ENCODE measurements at places on chromosomes 3 and 15.

GRCh38 chr15:43552256-43552655, 34.8 kb downstream of the MAP1A start:
- DNase-seq = no peak

DNA sequence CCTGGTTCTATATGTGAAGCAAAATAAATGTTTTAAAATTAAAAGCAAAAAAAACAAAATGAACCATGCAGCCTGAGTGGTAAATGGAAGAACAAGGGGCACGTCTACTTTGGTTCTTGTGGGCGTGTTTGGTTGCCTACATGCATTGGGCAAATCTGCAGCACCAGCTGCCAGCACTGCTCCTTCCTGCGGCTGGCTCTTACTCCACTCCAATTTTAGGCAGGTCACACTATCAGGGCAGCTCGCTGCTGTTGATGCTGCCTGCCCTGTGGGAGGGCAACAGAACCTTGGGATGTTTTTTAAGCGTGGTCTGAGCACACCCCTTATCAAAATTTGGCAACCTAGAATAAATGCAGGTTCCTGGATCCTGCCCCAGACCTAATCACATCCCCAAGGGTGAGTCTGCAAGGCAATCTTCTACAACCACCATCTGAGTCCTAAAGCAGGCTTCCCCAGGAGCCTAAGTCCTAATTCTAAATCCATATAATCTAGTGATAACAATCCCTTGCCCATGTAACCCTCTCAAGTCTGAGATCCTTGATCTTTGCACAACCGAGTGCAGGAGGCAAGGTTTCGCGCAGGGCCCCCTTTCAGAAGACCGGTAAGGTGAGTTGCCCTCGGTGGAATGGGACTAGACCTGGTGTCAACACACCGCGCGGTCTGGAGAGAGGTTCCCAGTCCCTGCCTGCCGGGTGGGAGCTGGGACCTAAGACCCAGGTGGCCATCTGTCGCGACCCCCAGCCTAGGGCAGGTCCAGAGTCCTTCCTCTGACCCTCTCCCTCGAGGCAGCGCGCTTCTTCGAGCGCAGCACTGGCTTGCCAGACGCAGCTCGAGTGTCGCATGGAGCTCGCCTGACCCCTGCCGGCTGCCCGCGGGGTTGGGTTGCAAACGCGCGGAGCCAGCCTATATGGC, 15.9 kb downstream of the IVD start:
- DNase-seq = peak; percentile 79

DNA sequence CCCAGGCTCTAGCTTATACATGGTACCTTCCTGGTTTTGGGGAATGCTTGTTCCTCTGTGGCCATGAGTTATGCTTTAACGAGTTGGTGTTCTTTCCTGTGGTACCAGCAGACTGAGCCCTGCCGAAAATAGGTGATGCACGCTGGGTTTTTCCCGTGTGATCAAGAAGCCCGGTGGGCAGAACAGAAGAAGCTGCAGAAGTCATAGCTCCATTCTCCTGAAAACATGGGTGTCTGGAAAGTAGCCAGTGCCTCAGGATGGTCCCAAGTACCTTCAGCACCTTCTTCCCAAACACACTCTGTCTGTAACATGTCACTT, 25.2 kb downstream of the MAPKBP1 start:
- DNase-seq = no peak

GRCh38 chr3:111776827-111777483, 82.1 kb upstream of the PHLDB2 start:
- DNase-seq = no peak

DNA sequence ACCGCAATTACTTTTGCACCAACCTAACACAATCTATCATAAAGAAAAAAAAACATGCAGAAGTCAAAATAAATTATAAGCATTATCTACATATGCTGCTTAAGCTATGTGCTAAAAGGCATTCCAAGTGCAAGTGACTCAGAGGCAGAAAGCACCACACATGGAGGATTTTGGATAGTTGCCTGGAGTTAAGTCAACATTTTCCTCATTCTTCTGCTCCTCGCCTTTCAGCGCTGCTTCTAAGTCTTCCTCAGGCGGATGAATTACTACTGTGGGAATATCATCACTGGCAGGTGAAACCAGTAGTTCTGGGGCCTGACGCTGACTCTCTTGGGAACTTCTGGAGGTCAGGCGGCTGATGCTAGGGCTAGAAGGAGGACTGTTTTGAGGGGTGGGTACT, 53.1 kb downstream of the SLC4A7 start:
- no peak for DNase-seq

- no peak for DNase-seq
Observed at GRCh38 chr15:62637574-62637897, 405.0 kb upstream of the TPM1 start.

- no peak for DNase-seq
Observed at GRCh38 chr3:178440043-178440442, 96.2 kb upstream of the KCNMB2 start.

DNA sequence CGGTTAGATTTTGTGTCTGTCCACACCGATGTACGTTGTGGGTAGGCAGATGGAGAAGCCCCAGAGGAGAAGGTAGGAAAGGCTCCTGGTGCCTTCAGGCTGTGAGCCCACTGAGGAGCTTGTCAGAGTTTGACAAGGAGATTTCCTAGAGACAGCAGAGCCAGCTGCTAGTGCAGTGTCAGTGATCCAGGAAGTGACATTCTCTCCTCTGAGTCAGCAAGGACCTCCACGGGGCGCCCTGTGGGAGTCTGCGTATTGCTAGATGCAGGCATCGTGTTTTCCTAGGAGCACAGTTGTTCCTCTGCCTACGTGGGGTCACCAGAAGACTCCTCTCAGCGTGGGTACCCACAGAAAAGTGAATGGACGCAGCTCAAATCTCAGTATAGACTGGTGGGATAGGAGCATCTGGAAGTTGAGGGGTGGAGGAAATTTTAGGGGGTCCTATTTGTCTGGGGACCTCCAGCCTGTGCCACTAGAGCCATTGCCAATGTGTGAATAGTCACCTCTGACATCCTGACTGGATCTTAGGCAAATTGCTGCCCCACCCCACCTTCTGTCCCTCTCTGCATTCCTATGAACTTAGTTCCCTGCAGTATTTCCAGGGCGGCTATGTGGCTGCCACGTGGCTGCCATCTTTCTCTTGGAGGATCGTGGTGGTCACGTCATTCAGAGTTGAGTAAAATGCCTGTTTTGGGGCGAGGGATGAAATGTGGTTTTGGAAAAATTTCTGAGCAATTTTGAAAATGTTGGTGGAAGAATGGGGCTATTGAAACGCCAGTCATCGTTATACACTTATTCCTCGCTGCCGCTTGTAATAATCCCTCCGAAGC, 84.8 kb upstream of the KLHL25 start:
- no peak for DNase-seq

DNA sequence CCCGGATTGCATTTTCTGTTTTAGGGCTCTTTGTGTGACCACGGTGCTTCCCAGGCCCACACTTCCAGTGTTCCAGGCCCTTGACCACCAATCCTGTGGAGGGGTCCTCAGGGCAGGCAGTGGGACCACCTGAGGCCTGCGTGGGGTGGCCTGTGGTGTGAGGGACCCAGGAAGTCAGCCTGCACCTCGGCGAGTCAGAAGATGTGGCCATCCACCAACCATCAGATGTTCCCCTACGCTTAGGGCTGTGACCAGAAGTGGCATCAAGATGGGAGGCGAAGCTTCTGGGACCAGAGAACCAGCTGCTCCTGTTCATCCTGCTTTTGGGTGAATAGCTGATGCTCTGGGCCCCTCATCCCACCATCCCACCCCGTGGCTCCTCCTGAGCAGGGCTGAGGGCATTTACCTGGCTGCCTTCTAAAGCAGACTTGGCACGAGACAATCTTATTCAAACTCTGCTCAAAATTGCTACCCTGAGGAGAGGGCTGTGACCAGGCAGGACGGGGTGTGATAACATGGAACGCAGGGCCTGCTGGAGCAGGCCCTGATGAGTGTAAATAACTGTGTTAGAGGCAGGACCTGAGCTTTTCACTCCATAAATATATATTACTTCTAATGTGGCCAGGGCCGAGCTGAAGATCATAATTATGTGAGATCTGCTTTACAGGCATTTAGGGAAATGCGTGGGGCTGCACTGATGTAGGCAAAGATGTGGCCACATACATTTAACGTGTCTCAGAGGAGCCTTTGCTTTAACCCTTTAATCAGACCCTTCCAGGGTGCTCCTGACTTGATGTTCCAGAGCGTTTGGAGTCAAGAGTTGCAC, 28.8 kb downstream of the SMAD3 start:
- no peak for DNase-seq

- no peak for DNase-seq
Observed at GRCh38 chr3:2656806-2657777, 453.1 kb downstream of the IL5RA start.

- no peak for DNase-seq
Observed at GRCh38 chr15:53808058-53808706, 48.7 kb upstream of the WDR72 start.

GRCh38 chr3:71858503-71859122, 73.7 kb upstream of the PROK2 start:
- DNase-seq = no peak

GRCh38 chr15:36814105-36814504, 234.7 kb downstream of the CDIN1 start:
- DNase-seq = no peak

- no peak for DNase-seq
Observed at GRCh38 chr3:167876620-167877281, 141.2 kb downstream of the SERPINI1 start.

DNA sequence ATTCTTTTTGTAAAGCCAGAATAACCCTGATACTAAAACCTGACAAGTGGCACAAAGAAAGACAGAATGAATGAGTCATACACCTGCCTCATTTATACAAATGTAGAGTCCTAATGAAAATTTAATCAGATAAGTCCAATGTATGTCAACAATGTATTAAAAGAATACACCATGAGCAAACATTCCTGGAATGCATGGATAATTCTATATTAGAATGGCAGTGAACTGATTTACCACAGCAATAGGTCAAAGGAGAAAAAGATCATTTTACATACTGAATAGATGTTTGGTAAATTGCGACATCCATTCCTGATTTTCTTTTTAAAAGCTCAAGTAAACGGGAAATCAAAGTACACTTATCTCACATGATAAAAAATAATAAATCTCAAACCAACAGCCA, 11.2 kb upstream of the LOXL1 start:
- DNase-seq = no peak

DNA sequence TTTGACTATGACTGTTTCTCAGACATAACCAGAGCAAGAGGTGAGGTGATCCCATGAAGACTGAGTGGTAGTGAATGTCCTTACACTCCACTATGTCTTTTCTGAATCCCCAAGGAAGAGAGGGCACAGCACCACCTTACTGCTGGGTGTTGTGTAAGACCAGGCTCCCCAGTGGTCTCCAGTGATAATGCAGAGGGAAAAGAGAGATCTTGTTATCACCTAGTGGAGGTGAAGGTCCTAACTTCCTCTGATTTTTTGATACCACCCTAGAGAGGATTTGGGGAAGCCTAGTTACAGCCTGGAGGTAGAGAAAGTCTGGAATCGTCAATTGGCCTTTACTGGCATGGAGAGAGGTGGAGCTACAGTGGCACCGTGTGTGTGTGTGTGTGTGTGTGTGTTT, 288.0 kb upstream of the BCHE start:
- no peak for DNase-seq

- peak; percentile 76 for DNase-seq
Observed at GRCh38 chr15:89472785-89473256, 23.6 kb downstream of the RHCG start.

DNA sequence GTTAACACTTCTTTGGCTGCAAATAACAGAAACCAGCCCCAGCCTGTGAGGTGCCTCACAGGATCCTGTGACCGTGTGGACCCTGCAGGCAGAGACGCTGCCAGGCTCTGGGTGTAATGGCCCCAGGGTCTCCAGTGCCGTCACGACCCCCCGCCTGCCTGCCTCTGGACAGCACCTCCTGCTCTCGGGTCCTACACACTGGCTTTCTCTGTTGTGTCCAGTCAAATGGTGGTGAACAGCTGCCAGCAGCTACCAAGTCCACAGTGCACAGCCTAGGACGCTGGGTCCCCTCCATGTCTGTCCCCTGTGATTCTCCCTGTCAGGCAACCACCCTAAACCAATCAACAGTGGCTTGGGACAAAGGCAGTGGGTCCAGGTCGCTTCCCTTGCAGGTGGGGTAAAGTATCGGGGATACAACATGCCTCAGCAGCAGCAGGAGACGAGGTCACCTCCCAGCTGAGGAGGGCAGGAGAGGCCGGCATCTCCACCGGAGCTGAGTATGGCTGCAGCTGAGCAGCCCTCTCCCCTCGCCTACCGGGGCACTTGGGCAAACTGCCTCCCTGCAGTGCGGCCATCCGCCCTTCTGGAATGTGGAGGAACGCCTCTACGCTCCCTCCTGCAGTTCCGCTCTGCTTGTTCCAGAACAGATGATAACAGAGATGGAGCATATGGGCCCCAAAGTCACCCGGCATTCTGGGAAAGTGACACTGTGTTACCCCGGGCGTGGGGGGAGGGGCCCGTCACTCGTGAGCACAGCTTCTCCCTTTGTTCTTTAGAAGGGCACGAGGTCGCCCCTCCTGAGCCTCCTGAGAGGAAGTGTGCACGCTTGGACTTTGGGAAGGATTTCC, 21.1 kb upstream of the SKOR1 start:
- DNase-seq = no peak

DNA sequence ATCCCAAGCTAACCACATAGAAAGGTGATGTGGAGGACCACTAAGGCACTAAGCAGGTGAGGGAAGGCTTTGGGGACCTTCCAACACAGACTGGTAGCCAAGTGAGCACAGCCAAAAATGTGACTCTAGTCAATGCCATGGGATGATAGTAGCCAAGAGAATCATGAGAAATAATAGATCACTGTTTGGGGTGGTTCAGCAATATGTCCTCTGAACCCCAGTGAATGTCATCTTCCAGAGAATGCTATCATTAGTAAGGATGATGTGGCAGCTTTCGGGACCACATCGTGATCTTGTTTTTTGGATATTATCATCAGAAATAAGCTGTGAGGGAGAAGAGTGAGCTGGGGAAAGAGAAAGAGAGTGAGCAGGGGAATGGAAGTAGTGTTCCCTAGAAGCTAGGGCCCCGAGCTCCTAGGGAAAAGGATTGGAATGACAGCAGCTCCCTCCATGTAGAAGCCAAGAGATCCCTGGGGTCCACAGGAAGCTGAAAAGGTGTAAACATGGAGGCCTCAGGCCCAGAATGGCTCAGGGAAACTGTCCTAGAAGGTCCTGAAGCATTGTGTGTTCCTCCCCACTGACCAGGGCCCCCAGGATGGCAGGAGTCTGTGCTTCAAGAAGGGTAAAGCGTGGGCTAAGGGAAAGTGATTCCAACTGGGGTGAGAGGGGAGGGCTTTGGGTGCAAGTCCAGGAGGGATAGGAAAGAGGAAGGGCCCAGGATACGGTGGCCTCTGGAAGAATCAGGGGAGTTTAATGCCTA, 56.6 kb upstream of the KLF13 start:
- DNase-seq = peak; percentile 6

DNA sequence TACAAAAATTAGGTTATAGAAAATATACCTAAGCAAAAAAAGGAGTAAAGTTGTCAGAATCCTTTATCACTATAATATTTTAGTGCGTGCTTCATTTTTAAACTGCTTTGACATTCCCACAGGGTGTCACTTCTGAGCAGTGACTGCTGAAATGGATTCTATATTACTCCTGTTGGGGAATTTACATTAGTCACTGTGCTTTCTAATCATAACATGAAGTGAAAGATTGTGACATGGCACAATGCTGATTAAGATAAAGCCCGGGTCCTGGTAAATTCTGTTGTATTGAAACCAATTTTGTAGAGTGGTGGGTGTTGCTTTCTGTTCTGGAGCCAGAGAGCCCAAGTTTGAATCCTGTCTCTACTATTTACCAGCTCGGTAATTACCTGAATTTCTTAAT, 36.4 kb upstream of the EHHADH start:
- no peak for DNase-seq

GRCh38 chr15:67084561-67084960, 19.2 kb downstream of the SMAD3 start:
- no peak for DNase-seq
